Stimulated activated CD4-positive, alpha-beta T cell treated with anti-CD3 and anti-CD28 coated beads, Interleukin-12 subunit alpha, Interleukin-12 subunit beta, amount 100 ng/mL, for 24 hours (primary cell): ENCODE measurements at places on chromosomes 6 and 20.

DNA sequence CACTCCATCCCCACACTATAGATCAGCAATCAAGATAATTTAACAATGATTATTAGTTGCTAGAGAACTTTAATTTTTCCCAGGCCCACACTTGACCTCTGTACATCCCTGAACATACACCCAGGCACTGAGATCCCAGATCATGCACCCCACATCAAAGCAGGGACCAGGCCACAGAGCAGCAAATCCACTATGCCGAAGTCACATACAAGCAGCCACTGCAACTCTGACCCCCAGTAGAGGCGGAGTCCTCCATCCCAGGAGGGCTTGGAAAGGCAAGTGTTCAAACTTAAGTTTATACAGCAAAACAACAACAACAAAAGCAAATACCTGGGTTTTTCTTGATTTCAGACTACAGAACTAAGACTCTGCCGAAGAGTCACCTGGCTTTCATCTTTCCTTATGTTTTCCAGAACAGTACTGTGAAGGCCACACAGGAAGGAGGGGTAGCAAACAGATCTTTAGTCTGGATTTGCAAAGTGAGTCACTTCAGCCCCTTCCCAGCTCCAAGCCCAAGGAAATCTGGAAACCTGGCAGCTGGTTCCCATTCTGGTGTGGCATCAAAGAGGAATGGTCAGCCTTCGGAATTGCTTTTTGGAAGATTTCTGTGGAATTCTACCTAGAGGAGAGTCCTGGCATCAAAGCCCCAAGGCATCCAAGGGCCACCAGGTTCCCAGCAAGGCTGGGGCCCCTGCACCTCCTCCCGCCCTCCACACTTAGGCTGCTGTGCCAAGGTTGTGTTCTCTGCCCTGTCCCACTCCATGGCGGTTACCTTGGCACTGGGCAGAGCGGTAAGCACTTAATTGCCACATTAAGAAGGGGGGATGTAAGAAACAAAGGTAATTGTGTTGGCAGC, 7.3 kb downstream of the JAG1 start:
- no peak for DNase-seq

DNA sequence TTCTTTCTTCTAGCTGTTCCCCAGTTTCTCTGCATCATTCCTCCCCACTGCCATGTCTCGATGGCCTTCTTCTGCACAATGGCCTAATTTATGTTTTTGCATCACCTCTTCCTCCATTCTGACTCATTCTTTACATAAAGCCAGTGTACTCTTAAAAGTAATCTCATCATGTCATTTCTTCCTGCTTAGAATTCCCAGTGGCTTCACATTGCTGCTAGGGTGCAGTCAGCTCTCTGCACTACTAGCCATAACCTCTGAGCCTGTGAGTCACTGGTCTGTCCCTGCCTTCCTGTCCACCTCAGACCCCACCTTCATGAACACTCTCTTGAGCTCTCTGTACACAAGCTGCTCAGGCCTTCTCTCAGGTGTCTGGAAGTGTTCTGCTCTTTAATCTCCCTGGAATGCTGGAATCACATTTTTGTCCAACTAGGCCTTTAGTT, 24.1 kb upstream of the TRIM27 start:
- DNase-seq, result no peak

DNA sequence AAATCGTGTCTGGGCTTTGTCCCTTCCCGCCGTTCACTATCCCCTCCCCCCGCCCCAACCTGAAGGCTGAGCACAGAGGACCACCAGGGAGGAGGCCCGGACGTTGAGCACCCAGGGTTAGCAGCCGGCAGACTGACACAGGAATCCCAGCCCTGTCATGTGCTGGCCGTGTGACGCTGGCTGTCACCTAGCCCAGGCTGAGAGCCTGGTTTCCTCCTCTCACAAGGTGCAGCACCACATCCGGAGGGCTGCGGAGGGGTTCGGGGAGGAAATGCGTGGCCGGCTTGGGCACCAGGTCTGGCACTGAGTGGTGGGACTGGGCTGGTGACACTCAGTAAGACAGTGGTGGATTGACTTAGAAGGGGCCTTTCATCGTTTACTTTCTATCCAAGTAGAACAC, 4.6 kb upstream of the LSM14B start:
- DNase-seq, result peak; percentile 30

DNA sequence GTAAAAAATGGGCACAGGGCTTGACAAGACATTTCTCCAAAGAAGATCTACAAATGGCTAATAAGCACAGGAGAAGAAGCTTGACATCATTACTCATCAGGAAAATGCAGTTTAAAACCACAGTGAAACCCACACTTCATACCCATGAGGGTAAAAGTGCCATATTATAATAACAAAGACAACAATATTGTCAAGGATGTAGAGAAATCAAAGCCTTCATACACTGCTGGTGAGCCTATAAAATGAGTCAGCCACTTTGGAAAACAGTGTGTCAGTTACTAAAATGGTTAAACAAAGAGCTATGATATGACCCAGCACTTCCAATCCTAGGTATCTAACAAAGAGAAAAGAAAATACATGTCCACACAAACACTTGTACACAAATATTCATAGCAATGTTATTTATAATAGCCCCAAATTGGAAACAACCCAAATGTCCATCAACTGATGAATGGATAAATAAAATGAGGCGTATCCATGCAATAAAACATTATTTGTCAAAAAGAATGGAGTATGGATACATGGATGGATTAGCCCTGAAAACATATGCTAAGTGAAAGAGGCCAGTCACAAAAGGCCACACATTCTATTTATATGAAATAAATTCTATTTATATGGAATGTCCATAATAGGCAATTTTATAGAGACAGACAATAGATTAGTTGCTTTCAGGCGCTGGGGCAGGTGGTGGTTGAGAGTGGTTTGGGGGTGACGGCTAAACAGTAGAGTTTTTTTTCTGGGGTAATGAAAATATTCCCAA, 11.5 kb upstream of the IL20RA start:
- DNase-seq, result no peak

DNA sequence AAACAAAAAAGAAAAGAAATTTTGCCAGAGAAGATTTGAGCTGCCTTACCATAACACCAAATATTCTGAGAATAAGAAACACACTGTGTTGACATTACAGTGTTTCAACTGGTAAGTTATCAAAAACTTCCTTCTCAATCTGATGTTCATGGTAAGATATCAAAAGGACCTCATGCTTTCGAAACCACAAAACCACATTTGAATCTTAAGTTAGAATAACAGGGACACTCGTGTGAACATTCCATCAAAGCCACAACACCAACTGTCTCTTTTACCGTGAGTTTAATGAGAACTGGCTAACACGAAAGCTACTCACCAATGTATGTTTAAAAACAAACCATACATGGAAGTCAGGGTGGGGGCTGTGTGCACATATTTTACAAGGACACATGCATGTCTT, 73.0 kb upstream of the OPRM1 start:
- DNase-seq, result no peak

- DNase-seq, result no peak
Observed at GRCh38 chr20:54668271-54669039, 193.1 kb downstream of the DOK5 start.

DNA sequence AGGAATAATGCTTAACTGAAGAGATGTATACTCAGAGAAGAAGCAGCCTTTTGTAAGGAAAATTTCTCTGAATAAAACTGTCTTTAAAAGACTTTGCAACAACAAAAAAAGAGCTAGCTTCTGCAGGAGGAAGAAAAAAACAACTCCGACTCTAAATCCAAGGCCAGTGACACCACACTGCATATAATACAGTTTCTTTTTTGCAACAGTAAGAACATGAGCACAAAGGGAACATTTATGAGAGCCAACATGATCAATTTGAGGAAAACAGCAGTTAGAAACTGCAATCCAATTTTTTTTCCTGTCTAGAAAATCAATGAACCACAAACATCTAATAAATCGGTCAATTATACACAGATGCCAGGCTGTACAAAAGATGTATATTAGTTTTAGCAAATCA, 42.9 kb upstream of the UST start:
- no peak for DNase-seq

GRCh38 chr20:48398506-48399449, 429.0 kb downstream of the PREX1 start:
- DNase-seq, result no peak

GRCh38 chr6:137717074-137718073, 149.7 kb upstream of the TNFAIP3 start:
- DNase-seq, result no peak

GRCh38 chr20:40891351-40891750, 137.3 kb upstream of the TOP1 start:
- no peak for DNase-seq
